HT-29 (cell line): ENCODE measurements at places on chromosomes 2 and 18.

- DNase-seq: peak; percentile 15
Measured at GRCh38 chr2:233597522-233597921, 19.9 kb upstream of the UGT1A8 start.

- no peak for DNase-seq
Measured at GRCh38 chr2:48391616-48392015, 138.3 kb upstream of the STON1 start.

DNA sequence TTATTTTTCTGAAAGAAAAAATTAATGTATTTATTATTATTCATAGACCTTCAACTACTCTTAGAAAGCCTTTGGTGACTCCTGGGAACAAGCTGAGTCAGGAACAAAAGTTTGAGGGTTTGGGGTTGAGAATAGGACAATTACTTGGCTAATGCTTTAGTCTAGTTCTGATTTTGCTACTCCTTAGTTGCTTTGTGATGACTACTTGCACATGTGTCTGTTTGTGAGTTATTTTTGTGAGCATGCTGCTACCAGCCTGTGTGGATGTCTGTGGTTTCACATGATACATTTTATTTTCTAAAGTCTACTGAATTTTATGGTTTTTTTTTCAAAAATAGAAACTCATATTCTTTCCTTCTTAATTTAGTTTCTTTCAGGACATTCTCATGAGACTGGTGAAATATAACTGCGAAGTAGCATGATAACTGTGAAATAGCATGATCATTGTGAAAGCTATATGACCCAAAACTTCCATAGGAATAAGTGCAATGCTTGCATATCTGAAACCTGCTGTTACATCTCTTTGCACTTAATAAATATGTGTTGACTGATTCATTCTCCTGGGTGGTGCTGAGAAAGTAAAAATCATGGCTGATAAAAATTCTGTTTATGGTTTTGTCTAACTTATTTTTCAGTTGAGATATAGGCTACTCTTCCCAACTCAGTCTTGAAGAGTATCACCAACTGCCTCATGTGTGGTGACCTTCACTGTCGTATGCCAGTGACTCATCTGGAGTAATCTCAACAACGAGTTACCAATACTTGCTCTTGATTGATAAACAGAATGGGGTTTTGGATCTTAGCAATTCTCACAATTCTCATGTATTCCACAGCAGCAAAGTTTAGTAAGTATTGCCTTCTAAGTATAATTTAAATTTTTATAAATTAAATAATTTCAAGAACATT is 17.9 kb upstream of the IL18R1 start:
- DNase-seq: no peak

DNA sequence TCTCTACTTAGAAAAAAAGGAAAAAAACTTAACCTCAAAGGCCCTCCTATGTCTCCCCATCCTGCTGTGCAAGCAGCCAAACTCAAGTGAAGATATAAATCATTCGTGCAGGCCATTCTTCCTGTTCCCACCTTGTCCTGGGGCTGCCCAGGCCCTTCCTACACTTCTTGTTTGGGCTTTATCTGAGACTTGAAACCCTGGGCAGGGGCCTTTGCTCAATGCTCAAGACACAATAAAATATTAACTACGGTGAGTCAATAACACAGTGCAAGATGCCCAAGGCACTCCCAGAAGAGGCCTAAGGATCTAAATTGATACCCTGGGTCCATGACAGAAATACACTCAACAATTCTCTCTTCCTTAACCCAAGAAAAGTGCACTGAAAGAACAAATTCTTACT is 67.6 kb downstream of the TBC1D8 start:
- DNase-seq: no peak

DNA sequence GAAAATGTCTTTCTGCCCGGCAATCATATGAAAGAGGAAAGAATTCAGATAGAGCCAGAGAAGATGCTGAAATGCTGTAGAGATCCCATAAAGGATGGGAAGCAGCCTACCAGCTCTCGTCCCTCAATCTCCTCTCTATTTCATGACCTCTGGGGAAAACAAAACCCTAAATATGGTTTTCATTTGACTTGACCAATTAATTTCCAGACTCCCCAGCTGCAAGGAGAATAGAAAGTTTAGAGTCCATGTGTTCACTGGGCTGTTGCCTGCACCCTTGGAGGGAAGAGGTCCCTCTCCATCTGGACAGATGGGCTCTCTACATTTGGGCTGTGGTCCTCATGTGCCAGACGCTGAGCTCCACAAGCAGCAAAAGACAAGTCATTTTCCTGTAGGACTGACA is 40.6 kb downstream of the CAPN13 start:
- no peak for DNase-seq

DNA sequence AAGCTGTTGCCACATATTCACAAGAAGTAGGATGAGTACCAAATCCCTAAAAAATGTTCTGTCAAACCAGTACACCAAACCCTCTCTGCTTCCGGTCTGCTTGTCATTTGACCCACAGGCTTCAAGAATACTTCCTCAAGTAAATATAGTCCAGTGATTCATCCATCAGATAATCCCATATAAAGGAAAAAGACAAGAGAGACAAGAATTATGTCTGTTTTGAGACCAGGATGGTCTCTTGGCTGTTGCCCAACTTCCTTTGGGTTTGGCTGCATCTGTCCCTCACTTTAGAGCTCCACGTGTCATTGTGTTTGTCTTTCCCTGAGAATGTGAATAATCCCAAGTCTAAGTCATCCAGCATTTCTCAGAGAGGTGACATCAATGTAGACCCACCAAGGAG is 91.5 kb upstream of the NRP2 start:
- DNase-seq: no peak

- no peak for DNase-seq
Measured at GRCh38 chr2:18552351-18553077, 7.9 kb downstream of the RDH14 start.

GRCh38 chr18:37160038-37160820 is 331.3 kb downstream of the KIAA1328 start:
- DNase-seq: no peak

- no peak for DNase-seq
Measured at GRCh38 chr18:79433431-79433830, 37.7 kb downstream of the NFATC1 start.

GRCh38 chr18:31648966-31649429 is 35.4 kb downstream of the B4GALT6 start:
- peak; percentile 19 for DNase-seq

GRCh38 chr2:144277622-144278354 is 242.1 kb downstream of the ZEB2 start:
- DNase-seq: no peak

DNA sequence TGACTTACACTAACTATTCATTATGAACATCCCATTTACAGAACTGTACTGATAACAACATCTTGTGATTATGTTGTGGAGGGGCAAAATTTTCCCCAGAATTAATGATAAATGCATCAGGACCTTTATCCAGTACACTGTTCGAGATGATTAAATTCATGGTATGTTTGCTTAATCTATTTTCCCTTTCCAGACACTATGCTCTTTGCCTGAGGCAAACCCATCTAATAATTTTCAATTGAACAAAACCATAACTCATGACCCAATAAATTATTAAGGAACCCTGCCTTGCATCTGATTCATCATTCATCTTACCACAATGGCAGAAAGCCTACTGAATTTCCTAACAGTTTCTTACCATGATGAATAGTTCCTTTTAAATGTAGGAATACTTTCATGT is 385.0 kb downstream of the DSEL start:
- no peak for DNase-seq

DNA sequence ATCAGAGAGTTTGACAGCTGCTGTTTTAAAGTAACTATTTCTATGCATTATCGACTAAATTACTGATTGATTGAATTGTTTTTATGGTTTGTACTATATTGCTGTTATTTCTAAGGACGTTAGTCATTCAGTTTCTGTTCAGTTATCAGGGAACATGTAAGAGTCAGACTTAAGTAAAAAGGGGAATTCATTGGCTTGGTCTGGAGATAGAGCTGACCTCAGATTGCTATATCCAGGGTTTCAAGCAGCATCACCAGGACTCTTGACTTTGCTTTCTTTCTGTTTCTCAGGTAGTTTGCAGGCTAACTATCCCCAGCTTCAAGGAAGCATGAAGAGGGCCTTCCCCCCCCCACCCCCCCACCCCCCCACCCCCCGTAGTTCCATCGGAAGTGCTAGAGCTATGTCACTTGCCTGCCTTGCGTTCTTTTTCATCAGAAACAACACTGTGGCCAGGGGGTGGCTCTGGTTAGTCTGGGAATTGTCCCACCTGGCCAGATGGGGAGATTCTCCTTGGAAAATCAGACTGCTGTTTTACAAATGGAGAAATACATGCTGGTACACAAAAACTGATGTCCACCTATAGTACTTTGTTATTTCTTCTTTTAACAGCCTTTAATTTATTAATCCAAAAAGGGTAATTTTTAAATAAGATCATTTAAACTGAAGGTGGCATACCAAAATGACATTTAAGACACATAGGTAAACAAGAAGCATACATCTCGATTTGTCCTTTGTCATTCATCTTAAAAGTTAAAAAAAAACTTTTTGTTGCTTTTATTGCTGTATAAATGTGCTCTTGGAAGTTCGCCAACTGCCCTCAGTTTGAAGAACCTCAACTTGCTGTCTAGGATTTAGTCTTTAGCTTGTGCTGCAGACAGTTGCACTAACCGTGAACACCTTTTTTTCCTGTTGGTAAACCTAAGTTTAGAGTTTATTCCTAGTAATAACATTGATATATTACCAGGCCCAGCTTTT is 9.4 kb downstream of the SMAD4 start:
- DNase-seq: no peak

DNA sequence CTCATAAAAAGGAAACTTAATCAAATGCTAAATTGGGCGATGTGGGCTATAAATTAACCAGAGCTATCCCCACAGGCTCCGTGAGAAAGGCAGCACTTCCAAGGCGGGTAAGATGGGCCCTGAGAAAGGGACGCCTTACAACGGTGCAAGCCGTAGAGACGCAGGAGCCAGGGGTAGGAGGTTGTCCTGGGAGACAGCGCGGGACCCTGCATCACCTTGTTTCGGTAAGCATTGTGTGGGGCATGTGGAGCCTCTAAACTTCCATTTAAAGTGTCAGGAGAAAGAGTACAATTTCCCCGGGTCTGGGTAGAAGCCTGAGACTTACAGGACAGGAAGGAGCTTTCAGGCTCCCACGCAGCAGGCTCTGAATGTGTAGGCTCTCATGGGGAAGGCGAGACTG is 1.2 kb upstream of the PER2 start:
- DNase-seq: no peak

GRCh38 chr18:36250827-36251226 is 46.7 kb upstream of the FHOD3 start:
- no peak for DNase-seq

DNA sequence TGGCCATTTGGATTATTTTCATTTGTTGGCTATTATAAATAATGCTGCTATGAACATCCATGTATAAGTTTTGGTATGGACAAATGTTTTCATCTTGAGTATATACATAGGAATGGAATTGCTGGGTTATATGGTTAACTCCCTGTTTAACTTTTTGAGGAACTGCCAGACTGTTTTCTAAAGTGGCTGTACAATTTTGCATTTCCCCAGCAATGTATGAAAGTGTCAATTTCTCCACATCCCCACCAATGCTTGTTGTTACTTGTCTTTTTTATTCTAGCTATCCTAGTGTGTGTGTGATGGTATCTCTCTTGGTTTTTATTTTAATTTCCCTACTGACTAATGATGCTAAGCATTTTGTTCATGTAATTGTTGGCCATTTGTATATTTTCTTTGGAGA is 90.6 kb upstream of the CYP26B1 start:
- no peak for DNase-seq

- peak; percentile 57 for DNase-seq
Measured at GRCh38 chr2:191869178-191869577, 22.3 kb upstream of the CAVIN2 start.

DNA sequence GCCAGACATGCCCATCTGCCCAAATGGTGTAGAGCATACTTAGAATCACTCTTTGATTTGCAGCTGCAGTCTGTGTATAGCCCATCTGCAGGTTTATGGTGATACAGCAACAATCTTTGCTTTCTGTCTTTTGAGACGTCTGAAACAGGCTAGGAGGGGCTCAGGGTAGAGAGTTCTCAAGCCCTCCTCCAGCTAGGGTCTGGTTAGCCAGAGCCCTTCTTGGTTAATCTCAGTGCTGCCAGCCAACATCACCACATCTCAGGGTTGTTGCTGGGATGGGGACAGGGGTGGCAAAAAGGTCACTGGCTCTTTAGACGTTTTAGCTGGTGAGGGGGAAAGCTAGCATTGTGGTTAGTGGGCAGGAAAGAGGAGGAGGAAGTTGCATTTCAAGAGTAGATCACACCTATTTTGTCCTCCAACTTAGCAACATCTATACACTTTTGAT is 136.6 kb upstream of the ACAA2 start:
- DNase-seq: no peak

- DNase-seq: peak; percentile 55
Measured at GRCh38 chr2:64524604-64525316, 632 bp downstream of the AFTPH start.

GRCh38 chr18:70046207-70046606 is 98.5 kb upstream of the CD226 start:
- no peak for DNase-seq

DNA sequence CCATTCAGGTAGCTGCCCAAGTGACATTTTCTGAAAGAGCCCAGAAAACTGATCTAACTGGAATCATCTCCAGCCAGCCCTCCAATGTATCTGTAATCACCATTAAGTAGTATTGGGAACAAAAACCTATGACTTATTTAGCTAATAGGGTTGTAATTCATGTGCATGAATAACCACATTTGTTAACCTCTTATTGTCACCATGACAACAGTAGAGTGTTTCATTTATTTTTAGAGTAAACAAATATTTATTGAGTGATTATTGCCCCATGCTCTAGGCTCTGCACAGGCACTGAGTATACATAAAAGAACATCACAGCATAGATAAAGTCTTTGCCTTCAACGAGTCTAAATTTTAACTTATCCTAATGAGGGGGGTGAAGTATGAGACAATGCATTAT is 265.4 kb upstream of the UBE2E3 start:
- peak; percentile 15 for DNase-seq

DNA sequence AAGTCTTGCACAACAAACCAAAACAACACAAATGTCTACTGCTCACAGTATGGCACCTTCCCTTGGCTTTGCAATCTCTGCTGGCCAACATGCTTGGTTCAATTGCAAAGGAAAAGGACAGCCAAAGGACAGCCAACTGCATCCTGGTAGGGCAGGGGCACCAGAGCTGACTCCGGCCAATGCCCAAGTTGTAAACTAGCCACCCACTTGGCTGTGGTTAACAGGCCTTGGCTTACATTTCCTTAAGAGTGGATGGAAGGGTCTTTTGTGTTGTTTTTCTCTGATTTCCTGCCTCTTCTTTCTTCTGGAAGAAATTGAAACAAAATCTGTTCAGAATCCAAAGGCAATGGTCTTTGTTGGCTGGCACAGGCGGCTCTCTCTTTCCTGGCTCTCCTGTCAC is 119.1 kb upstream of the TRIB2 start:
- no peak for DNase-seq
